Nephron progenitor cell (in vitro differentiated cells): ENCODE measurements at places on chromosomes 1 and 21.
A peak's percentile ranks its signal among the peaks of the same experiment; 100 is the strongest.

- no peak overlapping the region for H3K4me3 ChIP-seq
- DNase-seq = no peak
- H3K27ac ChIP-seq = no peak overlapping the region
- no peaks in the 10 kb centered on the region for H3K4me1 ChIP-seq
- no peaks in the 10 kb centered on the region for H3K27me3 ChIP-seq
- no peaks in the 10 kb centered on the region for H3K36me3 ChIP-seq
These were observed 131.0 kb upstream of the HMCN1 start for GRCh38 chr1:185603158-185603557.

- no peak overlapping the region for H3K4me3 ChIP-seq
- no peaks in the 10 kb centered on the region for H3K36me3 ChIP-seq
- H3K27ac ChIP-seq = no peak overlapping the region
- DNase-seq = no peak
- peaks cover 4% of the 10 kb centered on the region for H3K4me1 ChIP-seq
- H3K27me3 ChIP-seq = no peaks in the 10 kb centered on the region
These were observed 119.7 kb downstream of the UCHL5 start for GRCh38 chr1:192939440-192939839.

DNA sequence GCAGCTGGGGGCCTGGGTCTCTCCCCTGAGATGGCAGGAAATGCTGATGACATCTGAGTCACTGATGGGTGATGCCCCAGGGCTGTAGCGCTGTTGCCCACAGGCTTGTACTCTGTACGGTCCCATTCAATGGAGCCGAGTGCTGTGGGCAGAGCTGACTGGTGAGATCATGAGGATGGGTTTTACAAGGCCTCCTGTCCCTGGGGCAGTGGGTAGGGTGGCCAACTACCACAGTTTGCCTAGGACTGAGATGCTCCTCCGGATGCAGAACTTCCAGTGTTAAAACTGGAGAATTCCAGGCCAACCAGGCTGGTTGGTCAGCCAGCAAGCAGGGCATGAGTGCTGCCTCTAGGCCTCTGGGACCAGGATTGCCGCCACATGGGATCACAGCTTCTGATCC is 9.2 kb downstream of the PHLDA3 start:
- H3K36me3 ChIP-seq = peaks cover 8% of the 10 kb centered on the region
- no peak for DNase-seq
- peaks cover 26% of the 10 kb centered on the region for H3K27me3 ChIP-seq
- peaks cover 76% of the 10 kb centered on the region for H3K4me1 ChIP-seq
- no peak overlapping the region for H3K4me3 ChIP-seq
- no peak overlapping the region for H3K27ac ChIP-seq

DNA sequence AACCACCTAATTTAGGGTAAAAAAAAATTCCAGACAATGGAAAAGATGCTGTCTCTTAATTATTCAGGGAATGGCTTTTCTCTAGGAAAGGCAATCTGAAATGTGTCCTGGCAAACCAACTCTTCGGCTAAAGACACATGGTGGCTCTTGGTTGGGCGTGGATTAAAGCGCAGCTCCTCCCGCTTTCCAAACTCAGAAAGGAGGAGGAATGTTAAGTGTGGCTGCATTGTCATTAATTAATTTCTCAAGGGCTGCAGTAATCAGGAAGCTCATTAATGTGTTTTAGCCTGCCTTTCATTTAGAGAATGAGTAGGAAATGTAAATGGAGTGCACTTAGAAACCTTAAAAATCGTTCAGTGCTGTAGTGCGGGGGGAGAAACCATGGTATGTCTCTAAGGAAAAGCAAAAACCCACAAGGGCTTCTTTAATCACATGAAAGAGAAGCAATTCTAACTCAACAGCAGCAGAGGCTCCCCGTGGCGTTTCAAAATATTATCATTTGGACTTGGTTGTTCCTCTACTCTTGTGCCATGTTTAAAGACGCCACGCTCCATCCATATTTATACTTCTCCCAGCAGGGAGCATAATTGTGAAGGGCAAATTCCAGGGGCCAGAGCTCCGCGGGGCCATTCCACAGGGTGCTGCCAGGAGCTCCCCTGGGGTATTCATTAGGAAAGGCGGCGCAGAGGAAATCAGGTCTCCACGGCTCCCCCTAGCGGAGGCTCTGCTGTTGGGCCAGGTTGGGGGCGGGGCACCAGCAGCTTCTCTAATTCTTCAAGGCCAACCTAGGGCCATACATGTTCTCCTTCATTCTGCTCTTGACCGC is 91.9 kb upstream of the SSX2IP start:
- H3K27me3 ChIP-seq = peaks cover 13% of the 10 kb centered on the region
- H3K4me1 ChIP-seq = no peaks in the 10 kb centered on the region
- H3K27ac ChIP-seq = no peak overlapping the region
- H3K36me3 ChIP-seq = no peaks in the 10 kb centered on the region
- H3K4me3 ChIP-seq = no peak overlapping the region

DNA sequence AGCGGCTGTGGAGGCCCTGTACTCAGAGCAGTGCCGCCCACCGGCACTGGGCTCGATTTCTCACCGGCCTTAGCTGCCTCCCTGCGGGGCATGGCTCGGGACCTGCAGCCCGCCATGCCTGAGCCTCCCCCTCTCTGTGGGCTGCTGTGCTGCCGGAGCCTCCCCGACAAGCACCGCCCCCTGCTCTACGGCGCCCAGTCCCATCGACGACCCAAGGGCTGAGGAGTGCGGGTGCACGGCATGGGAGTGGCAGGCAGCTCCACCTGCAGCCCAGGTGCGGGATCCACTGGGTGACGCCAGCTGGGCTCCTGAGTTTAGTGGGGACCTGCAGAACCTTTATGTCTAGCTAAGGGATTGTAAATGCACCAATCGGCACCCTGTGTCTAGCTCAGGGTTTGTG is 5.2 kb upstream of the SOD1 start:
- H3K4me1 ChIP-seq = peaks cover 20% of the 10 kb centered on the region
- no peak overlapping the region for H3K4me3 ChIP-seq
- peak overlapping the region; percentile 87 for H3K27ac ChIP-seq
- no peak for DNase-seq
- H3K27me3 ChIP-seq = no peaks in the 10 kb centered on the region
- H3K36me3 ChIP-seq = peaks cover 12% of the 10 kb centered on the region

DNA sequence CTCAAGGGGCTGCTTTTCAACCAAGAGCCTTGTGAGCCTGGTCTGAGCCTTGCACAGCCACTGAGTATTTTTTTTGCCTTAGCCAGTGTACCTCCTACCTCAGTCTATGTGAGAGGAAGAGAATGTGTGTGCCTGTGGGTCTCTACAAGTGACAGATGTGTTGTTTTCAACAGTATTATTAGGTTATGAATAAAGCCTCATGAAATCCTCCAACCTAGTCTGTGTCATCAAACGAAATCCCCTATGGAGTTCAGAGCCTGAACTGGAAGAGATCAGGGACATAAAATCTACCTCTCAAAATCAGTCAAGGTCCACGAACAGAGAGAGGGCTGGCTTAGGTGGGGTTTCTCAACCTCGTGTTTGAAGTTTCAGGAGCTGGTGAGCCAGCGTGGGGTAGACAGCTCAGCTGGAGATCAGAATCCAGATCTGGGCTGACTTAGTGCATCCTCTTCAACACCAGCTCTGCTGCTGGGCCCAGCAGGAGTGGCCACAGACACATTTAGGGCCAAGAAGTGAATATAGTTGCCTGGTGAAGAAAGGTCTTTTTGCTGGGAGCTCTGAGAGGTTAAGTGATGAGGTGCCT is 8.2 kb downstream of the XKR8 start:
- peak overlapping the region; percentile 2 for H3K27ac ChIP-seq
- peaks cover 3% of the 10 kb centered on the region for H3K27me3 ChIP-seq
- peaks cover 8% of the 10 kb centered on the region for H3K4me1 ChIP-seq
- H3K36me3 ChIP-seq = peaks cover 19% of the 10 kb centered on the region

DNA sequence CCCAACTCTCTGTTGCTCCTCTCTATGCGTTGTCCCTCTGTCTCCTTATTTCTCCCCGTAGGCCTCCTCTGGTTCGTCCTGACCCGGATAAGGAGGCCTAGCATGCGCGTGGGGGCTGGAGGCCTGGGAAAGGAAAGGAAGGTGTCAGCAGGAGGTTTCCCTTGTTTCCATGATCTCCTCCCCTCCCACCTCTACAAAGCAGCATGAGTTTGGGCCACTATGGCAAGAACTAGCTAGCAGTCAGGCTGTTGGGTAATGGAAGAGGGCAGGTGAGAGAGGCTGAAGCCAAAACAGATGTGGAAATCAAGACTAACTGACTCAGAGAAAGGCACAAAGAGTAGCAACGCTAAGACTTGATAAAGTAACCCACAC is 687 bp upstream of the SEMA6C start:
- H3K4me1 ChIP-seq = peaks cover 48% of the 10 kb centered on the region
- H3K27ac ChIP-seq = no peak overlapping the region
- peaks cover 20% of the 10 kb centered on the region for H3K27me3 ChIP-seq
- peak overlapping the region; percentile 87 for H3K4me3 ChIP-seq
- no peak for DNase-seq

DNA sequence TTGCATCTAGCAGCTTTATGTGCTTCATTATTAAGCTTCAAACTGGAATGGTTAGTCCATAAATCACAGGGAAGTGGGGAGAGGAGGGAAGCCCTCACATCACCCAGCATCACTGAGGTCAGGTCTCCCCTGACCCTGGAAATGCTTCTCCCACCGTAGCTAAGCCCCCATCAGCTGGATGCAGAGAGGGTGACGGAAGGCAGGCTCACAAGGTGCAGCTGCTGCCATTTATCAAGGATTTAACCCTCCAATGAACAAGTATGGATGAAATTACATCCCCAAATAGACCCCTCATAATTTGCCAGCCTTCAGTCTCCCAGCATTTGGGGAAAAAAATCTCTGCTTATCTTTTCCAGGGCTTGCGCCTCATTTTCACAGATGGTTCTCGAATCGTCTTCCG is 60.8 kb downstream of the PGM1 start:
- no peak for DNase-seq
- no peak overlapping the region for H3K4me3 ChIP-seq
- peaks cover 3% of the 10 kb centered on the region for H3K27me3 ChIP-seq
- peaks cover 17% of the 10 kb centered on the region for H3K4me1 ChIP-seq
